Stimulated activated CD4-positive, alpha-beta T cell treated with anti-CD3 and anti-CD28 coated beads, Interleukin-15, amount 100 ng/mL, for 24 hours (primary cell): ENCODE measurements at places on chromosomes 5 and 9.

DNA sequence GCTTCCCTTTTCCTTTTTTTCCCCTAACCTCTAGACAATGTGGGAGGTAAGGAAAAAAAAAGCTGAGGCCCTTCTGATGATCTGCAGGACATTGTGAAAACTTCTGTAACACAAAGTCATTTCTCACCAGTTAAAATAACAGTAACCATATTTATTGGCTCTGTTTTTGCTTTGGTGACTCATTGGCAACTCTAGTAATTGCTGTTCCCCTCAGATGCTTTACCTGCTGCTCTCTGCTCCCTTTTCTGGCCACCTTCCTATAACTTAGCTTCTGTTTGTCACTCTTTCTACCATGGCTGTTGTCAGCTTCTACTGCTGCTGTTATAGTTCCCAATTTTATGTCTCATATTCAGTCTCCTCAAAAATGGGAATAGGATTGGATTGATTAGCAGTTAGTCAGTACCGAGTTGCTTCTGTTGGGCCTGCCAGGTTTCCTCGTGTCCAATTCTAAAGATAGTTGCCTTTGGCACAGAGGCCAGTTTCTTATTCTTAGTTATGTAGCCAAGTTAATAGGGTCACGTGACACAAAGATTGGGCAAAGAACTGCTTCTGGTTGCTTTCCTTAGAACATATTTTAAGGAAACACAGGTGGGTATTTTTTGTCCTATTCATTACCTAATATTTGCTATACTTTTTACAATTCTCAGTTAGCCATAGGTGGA lies 16.8 kb downstream of the SCAMP1 start:
- DNase-seq = no peak

- no peak for DNase-seq
Observed at GRCh38 chr5:146683861-146684260, 167.9 kb upstream of the GPR151 start.

GRCh38 chr9:127264462-127265219 lies at the start of gene GARNL3:
GARNL3 (plus strand) TSS chr9:127264774; CDS start chr9:127264878, 104 bp downstream.
- DNase-seq = no peak

DNA sequence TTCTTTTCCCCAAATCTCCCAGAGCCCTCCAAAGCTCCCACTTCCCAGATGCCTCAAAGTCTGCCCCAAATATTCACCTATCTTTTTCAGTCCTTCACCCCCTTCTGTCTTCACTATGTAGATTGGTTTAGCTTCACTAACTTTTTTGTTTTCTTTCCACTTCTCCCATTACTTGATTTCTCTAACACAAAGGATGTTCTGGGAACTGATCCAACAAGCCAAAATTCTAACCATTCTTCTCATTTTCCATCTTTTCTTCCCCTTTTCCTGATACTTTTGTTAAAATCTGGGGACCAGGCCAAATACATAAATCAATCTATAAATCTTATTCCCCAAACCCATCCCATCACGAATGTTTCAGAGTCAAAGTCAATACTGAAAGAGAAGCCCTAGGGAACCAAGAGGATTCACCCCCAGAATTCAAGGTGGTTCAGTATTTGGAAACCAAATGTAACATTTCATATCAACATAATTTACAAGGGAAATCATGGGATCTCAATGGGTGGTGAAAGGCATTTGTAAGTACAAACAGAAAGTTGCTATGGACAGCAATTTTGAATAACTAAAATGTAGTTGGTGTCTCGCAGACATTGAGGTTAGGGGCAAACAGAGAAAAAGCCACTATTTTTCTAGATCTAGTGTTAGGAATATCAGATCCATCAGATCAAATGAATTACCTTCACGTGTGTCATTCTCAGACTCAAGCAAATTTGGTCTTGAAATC lies 35.3 kb downstream of the APTX start:
- DNase-seq = no peak

DNA sequence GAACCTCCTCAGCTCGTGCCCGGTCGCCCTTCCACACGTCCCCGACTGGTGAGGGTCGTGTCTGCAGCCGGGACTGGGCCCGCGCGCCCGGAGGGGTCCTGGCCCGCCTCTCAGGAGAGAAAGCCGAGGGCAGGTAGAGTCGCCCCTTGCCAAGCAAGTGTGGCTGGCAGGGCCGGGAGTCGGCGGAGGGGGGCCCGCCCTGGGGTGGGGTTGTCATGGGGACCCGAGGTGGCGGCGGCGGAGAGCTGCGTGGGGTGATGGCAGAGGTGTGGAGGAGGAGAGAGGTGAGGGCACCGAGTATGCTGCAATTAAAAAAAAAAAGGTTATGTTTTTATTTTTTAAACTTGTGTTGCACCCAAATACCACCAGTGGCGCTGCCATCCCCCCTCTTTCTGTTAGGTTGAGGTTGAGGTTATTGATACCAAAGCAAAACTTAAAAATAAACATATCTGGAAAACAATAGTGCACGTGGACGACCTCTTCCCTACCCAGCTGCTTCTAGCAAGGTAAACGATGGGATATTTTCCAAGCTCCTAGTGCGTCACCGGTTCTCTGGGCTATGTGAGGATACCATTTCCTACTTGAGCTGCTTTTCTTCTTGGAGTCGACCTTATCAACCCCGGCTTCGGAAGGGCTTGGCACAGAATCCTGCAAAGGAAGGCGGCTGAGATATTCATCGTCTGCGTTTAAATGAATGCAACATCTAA lies 660 bp downstream of the SCAMP1 start:
- DNase-seq = peak; percentile 69

- no peak for DNase-seq
Observed at GRCh38 chr5:88188458-88189132, 80.0 kb downstream of the TMEM161B start.

- DNase-seq = no peak
Observed at GRCh38 chr9:132372177-132373095, 17.6 kb upstream of the SETX start.

DNA sequence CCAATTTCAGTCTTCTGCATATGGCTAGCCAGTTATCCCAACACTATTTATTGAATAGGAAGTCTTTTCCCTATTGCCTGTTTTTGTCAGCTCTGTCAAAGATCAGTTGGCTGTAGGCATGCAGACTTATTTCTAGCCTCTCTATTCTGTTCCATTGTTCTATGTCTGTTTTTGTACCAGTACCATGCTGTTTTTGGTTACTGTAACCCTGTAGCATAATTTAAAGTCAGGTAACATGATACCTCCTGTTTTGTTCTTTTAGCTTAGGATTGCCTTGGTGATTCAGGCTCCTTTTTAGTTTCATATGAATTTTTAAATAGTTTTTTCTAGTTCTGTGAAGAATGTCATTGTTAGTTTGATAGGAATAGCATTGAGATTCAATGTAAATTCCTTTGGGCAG lies 104.9 kb upstream of the SLCO6A1 start:
- no peak for DNase-seq

GRCh38 chr5:169563369-169563768 lies 20.2 kb upstream of the SPDL1 start:
- DNase-seq = no peak

DNA sequence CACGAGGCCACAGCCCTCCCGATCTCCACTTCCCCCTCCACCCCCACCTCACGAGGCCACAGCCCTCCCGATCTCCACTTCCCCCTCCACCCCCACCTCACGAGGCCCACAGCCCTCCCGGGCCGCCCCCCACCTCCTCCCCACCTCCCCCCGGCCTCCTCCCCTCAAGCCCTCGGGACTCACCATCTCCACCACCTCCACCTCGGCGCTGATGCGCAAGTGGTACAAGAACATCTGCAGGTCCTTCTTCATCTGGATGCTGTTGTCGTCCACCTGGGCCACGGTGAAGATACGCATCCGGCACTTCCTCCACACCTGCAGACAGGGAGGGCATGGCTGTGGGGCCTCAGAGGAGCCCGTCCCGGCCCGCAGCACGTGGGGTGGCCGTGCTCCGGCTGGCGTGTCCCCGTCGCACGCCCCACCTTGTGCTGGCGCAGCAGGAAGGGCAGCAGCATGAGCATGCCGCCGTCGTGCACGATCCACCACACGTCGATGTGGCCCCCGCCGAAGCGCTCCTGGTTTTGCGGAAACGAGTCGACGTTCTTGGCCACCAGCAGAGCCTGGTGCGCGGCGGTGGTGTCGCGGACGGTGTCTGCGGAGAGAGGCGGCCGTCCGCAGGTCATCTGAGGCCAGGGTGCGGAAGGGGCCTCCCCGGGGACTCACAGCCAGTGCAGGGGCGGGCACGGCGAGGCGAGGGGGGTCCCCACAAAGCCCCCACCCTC lies 48.0 kb downstream of the SLC12A7 start:
- no peak for DNase-seq

DNA sequence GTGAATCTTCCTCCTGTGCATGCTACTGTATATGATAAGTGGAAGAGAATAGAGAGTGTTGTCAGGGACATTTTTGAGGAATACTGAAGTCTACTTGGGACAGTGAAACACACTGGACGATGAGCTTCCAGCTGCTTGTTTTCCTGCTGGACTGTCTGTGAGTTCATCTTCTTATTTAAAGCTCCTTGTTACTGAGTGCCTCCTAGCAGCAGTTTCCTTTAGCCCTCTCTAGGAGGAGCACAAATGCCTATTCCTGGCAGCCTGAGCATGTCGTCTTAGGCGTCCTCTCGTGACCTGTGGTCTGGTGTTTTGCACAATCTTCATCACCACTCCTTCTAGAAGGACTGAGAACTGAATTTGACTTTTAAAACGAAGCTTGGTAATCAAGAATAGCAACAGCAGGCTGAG lies 43.8 kb downstream of the ANKRD33B start:
- no peak for DNase-seq

- DNase-seq = no peak
Observed at GRCh38 chr9:134360897-134361296, 34.6 kb downstream of the RXRA start.

GRCh38 chr5:80057921-80058320 lies 22.8 kb downstream of the THBS4 start:
- no peak for DNase-seq

DNA sequence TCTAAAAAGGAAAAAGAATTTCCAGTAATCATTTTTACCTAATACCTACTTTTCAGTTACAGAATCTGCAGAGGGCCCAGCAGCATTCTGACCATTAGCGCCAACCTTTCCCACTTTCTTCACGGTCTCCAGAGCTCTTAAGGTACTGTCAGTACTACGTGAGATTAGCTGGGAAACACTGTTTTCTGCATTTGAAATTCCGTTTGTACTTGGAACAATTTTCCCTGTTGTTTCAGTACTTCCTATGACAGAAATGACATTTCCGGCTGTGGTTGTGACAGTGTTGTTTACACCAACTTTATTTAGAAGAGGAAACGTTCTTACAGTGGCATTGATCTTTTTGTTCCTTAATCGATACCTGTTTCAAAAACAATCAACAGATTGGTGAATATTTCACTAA lies 36.9 kb upstream of the PDCL start:
- DNase-seq = no peak

DNA sequence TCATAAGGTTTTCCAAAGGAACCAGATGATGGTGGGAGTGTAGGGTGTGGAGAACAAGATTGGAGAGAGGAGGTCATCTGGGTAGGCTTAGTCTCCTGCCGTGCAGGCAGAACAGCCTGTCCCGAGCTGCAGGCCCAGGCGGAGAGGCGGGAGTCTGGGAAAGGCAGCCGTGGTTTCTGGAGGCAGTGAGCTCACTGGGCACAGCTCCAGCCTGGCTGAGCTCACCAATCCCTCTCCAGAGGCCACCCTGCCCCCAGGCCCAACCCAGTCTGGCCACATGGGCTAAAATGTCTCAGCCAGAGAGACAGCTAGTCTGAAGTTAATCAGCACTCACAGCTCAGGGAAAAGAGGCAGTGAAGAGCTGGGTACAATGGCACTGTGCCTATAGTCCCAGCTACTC lies 12.3 kb downstream of the P4HA2 start:
- no peak for DNase-seq

- DNase-seq = no peak
Observed at GRCh38 chr5:17314907-17315471, 97.6 kb downstream of the BASP1 start.

DNA sequence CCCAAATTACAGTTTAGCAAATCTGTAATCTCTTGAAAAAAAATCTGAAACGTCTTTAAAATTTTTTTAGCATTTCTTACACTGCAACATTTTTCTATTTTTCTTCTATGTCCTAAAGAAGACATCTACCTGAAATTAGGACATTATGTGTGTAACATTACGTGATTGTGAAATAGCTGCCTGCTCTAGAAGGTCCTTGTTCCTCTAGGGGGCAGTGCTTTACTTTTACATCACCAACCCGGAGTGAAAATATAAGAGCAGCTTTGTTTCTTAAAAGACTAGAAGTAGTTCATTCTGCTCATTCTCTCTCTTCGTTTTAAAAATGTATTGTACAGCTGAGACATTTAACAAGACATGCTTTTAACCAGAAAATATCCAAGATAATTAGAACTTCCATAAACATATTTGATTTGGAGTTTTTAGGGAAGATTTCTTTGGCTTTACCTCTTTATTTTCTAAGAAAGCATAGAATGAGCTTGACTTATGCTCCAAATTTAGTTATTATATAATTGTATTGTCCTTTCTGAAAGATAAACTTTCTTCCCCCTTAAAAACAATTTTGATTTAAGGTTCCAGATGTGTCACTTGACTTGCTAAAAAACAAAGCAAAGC lies 48.1 kb upstream of the RIOK2 start:
- peak; percentile 18 for DNase-seq

- DNase-seq = no peak
Observed at GRCh38 chr9:137191691-137192447, 3.4 kb downstream of the SSNA1 start.

DNA sequence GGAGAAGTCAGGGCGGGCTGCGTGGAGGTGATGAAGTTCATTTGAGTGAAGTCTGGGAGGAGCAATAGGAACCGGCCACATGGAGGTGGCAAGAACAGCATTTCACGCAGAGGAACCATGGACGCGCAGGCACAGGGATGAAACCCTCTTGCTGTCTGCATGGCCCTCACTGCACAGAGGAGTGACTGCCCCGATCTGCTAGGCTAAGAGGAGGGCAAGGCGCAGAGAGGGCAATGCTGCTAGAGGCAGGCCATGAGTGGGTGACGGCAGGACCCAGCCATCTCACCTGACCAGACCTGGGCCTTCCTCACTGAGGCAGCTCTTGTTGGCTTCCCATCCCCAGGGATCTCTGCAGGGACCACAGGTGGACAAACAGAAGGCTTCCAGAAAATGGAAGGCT lies 90.3 kb downstream of the BARX1 start:
- DNase-seq = no peak

GRCh38 chr9:109114670-109115069 lies 5.1 kb downstream of the TMEM245 start:
- DNase-seq = no peak

DNA sequence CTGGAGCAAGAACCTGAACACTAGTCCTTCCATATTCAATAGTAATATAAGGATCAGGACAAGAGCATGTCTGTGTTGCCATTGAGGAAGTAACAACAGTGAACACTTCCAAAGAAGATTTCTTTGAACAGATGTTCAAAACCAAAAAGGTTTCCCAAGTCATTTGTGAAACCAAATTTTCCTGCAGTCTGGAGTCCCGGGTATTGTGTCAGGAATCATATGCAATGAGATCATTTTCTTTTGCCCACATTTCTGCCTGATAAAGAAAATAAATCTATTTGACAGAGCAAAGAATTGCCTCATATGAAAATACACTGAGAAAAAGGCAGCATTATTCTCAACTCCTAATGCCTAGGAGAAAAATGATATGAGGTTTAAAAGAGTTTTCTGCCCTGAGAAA lies 151.7 kb downstream of the SNX18 start:
- DNase-seq = no peak

GRCh38 chr5:114857941-114858551 lies 311.7 kb downstream of the TRIM36 start:
- no peak for DNase-seq

- peak; percentile 57 for DNase-seq
Observed at GRCh38 chr9:21813575-21814473, 11.4 kb downstream of the MTAP start.

- no peak for DNase-seq
Observed at GRCh38 chr9:129513856-129514496, 106.9 kb downstream of the C9orf50 start.

- no peak for DNase-seq
Observed at GRCh38 chr5:30832519-30832918, 361.0 kb upstream of the CDH6 start.
